ENCODE measurements at places on chromosomes 6 and 20.
A peak's percentile ranks its signal among the peaks of the same experiment; 100 is the strongest.

- no peak for DNase-seq
Observed at GRCh38 chr6:150444308-150444707, 75.5 kb downstream of the IYD start.

DNA sequence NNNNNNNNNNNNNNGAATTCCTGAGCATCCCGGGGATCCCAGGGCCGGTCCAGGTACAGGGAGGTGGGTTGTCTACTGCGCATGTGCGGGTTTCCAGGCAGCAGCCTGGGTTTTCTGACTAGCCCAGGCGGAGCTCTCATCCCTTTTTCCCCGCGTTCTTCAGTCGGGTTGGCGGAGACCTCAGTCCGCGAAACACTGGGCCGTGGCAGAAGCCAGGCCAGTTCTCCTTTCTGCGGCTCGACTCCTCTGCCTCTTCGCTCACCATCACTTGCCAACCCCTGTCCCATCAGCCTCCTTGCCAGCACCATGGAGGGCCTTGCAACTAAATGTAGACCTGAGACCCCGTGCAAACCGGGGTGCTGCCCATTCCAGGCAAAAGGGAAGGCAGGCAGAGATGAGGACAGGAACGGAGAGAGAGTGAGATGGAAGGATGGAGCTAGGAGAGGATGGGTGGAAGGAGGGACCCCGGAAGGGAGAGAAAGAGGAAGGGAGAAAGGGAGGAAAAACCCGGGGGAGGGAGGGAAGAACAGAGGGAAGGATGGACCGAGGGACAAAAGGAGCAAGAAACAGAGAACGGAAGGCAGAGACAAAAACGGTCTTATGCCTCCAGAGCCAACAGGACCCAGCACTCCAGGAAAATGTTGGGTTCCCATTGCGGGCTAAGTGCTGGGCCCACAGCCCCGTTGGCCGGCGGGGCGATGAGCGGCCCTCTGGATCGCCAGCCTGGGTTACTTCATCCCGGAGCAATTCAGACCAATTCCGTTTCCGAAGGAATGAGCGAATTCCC lies 445.4 kb upstream of the DEFB115 start:
- DNase-seq, result no peak

GRCh38 chr6:158377860-158378259 lies 65.6 kb downstream of the TULP4 start:
- DNase-seq, result no peak

DNA sequence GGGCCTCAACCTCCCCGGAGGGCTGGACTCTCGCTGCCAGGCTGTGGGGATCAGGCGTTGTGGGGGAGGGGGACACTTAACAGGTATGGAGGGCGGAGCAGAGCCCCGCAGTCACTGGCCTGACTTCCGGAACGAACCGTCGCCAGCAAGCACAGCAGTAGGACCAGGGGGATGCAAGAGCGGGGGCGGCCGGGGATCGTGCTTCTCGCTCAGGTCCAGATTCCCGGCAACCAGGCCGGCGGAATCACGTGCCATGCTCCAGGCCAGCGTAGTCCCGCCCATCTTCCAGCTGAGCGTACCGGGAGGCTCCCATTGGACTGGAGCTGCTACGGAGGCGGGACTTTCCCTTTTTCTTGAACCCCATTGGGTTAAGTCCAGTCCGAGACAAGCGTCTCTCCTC lies 10.0 kb upstream of the POU5F1 start:
- DNase-seq, result peak; percentile 21

DNA sequence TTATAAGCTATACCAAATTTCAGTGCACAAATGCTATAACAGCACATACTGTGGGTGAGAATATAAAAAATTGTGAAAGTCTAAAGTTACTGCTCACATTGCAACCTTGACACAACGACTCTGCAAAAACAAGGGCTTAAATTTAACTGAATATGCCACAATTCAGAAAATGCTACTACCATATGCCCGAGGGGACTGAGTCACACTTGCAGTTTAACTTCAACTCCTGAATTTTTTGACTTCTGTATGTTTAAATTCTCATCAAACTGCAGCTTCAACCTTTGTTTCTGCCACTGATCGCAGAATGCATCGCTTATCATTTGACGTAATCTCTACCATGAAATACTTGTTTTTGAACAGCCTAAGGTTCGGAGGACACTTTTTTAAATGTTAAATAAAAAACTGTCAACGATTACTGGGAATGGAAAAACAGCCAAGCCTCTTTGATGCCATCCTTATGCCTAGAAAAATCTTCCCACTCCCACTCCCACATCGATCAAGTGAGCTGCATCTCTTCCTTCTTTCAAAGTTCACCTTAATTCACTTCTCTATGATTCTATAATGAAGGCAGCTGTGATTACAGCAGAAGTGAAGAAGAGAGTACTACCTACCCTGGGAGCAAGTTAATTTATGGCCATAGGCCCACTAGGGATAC lies 136.5 kb downstream of the ATXN1 start:
- DNase-seq, result no peak

GRCh38 chr20:4905613-4906012 lies 95.7 kb downstream of the SLC23A2 start:
- DNase-seq, result no peak

- DNase-seq, result no peak
Observed at GRCh38 chr6:106939208-106939607, 35.3 kb downstream of the CD24 start.

DNA sequence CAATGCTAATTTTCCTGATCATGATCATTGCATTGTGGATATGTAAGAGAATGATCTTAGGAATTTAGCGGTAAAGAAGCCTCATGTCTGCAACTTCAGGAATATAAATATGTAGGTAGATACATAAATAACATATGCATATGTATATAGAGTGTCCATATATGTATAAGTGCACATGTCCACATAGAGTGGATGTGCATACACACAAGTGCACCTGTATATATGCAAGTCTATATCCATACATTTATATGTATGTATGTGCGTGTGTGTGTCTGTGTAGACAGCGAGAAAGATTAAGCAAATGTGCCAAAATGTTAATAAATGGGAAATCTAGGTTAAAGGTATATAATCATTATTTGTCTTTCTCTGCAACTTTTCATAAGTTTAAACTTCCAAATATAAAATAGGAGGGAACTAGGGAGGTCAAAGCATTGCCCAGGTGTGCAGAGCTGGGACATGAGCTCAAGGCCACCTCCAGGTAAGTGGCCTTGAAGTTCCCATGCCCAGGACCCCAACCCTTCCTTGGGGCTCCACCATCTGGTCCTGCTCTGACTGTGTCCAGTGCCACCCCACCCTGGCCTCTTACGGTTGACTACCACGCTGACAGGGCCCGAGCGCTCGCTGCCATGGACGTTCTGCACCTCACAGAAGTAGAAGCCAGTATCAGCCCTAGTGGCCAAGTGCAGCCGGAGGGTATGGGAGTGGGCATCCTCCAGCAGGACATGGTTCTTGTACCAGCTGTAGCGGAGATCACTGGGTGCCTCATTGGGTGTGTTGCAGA lies 9.6 kb downstream of the SIGLEC1 start:
- no peak for DNase-seq

- DNase-seq, result no peak
Observed at GRCh38 chr6:168157272-168158212, 78.5 kb upstream of the FRMD1 start.

GRCh38 chr6:26555505-26556262 lies 17.5 kb downstream of the HMGN4 start:
- DNase-seq, result no peak

DNA sequence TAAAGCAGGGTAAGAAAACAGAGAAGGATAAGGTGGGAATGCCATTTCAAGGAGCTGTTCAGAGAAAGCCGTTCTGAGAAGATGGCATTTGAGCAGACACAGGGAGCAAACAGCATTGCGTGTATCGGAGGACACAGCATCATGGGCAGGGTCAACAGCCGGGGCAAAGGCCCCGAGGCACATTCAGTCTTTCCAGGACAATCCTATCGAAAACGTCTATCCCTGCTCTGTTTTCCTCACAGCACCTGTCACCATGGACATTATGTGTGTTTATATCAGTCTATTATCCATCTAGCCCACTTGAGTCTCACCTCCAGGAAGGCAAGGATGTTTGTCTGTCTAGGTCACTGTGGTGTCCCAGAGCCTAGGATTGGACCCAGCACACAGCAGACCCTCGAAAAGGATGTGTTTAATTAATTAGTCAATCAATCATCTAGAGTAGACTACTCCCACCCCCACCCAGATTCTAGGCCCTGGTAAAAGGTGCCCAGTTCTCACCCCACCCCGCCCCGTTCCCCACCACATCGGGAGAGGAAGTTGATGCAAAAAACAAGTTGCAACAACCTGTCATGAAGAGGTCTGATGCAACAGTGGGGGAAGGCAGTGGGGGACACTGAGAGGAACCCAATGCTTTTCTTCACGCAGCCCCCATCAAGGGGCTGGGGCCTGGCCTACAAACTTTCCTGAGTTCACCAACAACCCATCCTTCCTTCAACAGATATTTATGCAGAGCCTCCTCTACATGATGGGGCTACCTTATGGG lies 66.6 kb downstream of the PREX1 start:
- DNase-seq, result peak; percentile 23

- DNase-seq, result peak; percentile 22
Observed at GRCh38 chr6:118650582-118651281, 659 bp downstream of the CEP85L start.

GRCh38 chr6:78533426-78533825 lies 333.9 kb upstream of the IRAK1BP1 start:
- DNase-seq, result no peak

GRCh38 chr6:56570413-56571359 lies 72.0 kb downstream of the DST start:
- no peak for DNase-seq

DNA sequence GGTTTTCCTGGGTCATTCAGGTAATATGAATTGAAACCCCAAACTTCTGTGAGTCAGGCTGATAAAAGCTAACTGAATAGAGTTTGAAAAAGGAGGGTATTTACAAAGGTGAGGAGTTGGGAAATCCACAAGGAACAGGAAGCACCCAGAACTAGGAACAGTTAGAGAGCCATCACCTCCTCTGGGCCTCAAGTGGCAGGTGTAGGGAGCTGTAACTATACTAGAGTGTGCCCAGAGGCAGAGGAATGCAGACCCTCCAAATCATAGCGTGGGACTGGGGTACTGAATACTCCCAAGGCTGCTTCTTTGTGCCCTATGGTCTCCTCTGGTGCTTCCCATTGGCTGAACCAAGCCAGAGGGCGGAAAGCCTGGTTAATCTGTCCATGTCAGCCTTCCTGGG lies 18.3 kb downstream of the TRIM38 start:
- DNase-seq, result no peak

GRCh38 chr6:43972913-43973300 lies 154.3 kb downstream of the MRPL14 start:
- no peak for DNase-seq

- DNase-seq, result no peak
Observed at GRCh38 chr6:168368066-168368820, 48.7 kb upstream of the DACT2 start.

DNA sequence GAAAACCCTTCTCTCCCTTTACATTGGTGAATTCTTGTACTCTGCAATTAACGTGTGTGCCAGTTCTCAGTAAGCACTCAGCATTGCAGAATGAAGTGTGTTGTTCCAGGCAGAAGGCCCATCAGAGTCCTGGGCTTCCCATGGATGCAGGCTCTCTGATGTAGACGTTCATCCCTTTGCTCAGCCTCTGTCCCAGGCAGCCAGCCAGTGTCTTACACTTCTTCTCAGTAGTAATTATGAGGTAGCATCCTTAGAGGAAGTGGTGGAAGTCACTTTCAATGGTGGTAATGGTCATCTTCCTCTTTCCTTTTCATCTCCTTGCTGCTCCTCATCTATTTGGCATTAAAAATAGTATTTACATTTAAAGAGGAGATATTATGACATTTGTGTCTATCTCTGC lies 66.7 kb upstream of the FYN start:
- no peak for DNase-seq

- DNase-seq, result no peak
Observed at GRCh38 chr6:487956-488355, 96.4 kb downstream of the IRF4 start.

DNA sequence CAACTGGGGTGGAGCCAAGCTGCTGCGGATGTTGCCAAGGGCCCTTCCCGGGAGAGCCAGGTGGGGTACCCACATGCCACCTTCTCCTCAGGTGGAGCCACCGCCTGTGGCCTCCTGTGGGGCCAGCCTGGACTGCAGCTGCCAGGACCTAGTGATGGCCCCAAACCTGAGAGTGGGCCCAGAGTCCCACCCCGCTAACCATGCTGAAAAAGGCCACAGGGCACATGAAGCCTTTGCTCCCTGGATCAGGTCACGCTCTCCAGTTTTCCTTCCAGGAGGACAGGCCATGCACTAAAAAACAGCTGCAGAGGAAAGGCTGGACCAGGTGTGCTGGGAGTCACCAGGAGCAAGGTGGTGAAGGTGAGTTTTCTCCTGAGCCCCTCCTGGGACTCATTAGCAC lies 73.9 kb upstream of the SLC22A16 start:
- DNase-seq, result no peak

- no peak for DNase-seq
Observed at GRCh38 chr6:167768471-167769215, 58.1 kb upstream of the AFDN start.

DNA sequence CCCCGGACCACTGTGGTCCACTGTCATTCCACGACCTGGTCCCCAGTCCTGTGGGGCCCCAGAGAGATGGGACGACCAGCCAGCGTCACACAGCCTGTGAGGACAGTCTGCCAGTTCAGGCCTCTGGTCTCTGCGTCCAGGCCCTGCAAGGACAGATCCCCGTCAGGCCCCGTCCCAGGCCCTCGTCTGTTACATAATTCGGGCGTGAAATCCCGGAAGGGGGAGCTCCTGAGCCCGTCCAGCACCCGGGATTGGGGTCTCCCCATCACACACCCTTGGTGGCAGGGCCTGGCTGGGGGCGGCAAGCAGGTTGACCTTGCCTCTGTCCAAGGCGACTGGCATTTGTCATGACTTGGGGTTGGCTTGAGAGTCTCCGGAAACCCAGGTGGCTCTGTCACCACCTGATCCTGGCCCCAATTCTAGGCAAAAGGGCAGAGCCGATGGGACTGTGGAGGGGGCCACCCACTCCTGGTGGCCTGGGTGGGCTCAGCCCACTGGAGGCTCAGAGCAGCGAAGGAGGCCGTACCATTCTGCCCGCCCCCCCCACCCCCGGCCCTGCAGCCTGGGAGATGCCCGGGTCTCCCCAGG lies 73.8 kb upstream of the GATA5 start:
- no peak for DNase-seq

GRCh38 chr20:62133864-62134263 lies 9.3 kb downstream of the PSMA7 start:
- DNase-seq, result no peak

- no peak for DNase-seq
Observed at GRCh38 chr6:38241200-38241871, 398.4 kb downstream of the BTBD9 start.

- no peak for DNase-seq
Observed at GRCh38 chr6:11128608-11129007, 17.1 kb upstream of the ERVFRD-1 start.

- DNase-seq, result no peak
Observed at GRCh38 chr6:164417537-164418261, 891.7 kb downstream of the C6orf118 start.
